GM19239 (cell line): ENCODE measurements at places on chromosomes 16 and 17.

DNA sequence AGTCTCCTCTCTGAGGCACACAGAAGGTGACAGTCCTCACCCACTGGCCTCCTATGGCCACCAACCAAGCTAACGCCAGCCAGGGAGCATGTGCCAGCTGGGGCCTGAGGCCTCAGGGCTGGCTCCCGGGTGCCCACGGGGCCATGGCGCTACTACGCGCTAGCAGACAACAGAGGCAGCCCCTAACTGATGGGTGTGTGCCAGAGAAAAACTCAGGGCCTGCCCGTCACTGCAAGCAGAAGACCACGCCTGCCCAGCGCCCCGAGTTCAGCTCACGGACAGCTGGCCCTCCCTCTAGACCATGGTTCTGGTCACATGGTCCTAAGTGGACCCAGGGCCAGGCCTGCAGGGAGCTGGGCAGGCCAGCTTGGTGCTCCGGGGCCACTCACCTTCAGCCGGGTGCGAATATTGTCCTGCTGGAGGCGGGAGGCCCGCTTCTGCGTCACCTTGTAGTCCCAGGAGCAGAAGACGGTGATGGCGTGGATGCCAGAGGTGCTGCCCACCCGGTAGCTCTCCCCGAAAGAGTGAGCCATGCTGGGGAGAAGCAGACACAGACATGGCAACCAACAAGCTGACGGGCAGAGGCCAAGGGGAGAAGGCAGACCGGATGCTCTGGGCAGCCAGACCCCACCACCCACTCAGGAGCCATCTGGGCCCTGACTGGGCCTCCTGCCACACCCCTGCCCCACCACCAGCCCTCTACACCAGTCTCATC, 6.2 kb downstream of the TMC6 start:
- DNase-seq = no peak

DNA sequence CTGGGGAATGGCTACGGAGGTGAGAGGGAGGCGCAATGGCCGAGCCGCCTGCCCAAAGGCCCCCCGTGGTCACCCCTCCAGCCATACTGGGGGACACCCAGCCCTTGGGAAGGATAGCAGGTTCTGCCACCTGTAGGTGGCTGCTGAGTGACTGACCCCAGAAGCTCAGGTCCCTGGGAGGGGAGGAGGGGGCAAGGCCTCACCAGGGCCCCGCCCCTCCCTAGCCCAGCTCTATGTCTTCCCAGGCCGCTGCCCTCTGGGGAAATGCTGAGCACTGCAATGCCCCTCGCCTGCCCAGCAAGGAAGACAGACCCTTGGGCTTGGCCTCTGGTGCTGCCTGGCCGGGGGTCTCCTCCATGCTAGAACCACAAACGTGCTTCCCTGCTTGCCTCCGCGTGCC, 11.4 kb upstream of the CLDN9 start:
- DNase-seq = no peak

- DNase-seq = no peak
Observed at GRCh38 chr16:3459401-3460090, 16.1 kb downstream of the NAA60 start.

DNA sequence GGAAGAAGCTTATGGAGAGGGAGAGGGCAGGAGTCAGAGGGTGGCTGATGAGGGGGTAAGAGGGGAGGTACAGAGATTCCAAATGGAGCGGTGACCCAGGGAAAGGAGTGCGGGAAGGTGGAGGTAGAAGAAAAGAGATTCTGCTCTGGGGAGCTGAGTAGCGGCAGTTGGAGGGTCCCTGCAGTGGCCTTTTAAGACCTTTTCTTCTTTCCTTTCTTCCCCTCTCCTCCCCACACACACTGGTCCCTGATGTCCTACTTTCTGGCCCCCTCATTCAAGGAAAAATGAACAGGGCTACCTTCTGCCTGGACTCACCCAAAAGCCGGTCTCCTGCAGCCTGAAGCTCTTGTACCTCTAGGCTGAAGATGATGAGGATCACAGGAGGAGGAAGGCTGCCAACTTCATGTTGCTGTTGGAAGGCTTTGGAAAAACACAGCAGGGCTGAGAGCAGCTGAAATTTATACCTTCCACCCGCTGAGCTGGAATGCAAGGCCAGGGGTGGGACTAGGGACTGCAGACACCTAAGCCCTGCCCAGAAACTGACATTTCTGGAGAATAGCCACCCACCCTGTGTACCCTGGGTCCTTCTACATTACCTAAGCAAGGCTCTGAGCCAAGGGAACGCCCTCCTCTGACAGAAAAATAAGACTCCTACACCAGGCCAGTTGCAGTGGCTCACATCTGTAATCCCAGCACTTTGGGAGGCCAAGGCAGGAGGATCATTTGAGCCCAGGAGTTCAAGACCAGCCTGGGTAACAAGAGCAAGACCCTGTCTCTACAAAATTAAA, 9.4 kb upstream of the HEATR6 start:
- DNase-seq = no peak

DNA sequence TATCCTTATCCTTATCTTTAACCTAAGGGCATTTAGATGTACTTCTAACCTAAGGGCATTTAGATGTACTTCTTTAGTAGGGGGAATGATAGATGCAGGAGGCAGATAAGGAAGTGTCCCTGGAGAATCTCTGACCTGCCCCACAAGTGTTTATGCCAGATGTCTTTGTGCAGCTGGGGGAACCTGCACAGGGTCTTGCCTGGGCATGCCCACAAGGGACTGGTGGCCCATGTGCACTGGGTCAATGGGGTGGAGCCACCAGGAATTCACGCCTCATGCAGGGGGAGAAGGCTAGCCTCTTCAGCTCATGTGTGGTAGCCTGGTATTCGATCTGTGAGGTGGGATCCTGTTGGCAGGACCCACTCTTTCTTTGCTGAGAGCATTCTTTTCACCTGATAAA, 38.0 kb downstream of the CA10 start:
- no peak for DNase-seq

GRCh38 chr17:49512296-49513043, 17.4 kb downstream of the NGFR start:
- DNase-seq = no peak

GRCh38 chr17:49667854-49668253, 10.0 kb downstream of the SPOP start:
- DNase-seq = no peak

- DNase-seq = no peak
Observed at GRCh38 chr17:7445619-7445968, 733 bp downstream of the CHRNB1 start.

- DNase-seq = no peak
Observed at GRCh38 chr16:85162478-85163277, 50.4 kb upstream of the CIBAR2 start.

GRCh38 chr17:628089-628941, 86.3 kb downstream of the VPS53 start:
- DNase-seq = no peak

DNA sequence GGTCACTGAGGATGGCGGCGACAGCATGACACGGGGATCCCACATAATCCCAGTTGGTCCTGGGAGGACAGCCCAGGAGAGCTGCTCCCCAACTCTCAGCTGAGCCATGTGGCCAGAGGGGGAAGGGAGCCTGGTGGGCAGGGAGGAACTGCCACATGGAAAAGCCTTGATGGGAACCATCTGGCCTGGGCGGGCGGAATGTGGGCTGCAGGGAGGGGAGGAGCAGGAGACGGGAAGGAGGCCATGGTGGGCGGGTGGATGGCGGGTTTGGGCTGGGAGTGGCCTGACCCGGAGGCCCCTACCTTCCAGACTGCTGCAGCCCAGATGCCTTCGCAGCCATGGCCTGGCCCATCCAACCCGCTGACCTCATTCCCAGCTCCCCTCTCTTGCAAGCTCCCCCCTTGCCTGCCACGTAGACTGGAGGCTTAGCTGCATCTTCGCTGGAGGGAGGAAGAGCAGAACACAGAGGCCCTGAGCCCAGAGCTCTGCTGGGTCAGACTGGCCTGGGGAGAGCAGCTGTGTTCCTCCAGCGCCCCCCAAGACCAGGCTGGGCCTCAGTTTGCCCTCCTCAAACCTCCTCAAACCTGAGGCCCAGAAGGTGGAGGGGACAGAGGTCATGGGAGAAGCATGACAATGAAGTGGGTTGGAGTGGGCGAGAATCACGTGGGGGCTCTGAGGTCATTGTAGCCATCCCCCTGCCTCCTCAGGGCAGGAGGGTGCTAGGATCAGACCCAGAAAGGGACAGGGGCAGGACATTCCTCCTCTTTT, 8.2 kb upstream of the COL1A1 start:
- DNase-seq = no peak

GRCh38 chr16:68324780-68325357, 14.1 kb downstream of the PRMT7 start:
- DNase-seq = no peak
